Fibroblast of skin of abdomen (primary cell): ENCODE measurements at places on chromosomes 2 and 18.

GRCh38 chr2:162934191-162934590 lies 95.6 kb upstream of the KCNH7 start:
- peak; percentile 16 for DNase-seq

DNA sequence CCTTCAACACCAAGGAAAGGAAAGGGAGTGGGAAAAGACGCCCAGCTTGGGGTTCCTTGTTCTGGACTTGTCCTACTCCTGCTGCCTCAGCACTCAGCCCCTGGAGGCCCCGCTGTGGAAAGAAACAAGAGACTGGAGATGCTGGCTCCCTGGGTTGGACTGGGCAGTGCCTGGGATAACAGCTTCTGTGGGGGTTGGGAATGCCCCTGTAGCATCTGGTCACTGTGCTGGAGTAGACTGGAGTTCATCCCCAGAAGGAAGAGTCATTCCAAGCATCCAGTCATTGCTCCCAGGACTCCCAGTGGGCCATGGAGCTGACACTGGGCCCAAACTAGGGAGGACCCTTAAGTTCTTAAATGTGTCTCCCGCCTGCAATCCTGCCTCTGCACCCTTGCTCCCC lies 129.3 kb upstream of the HAAO start:
- no peak for DNase-seq

GRCh38 chr2:45649858-45650811 lies 1.3 kb upstream of the PRKCE start:
- DNase-seq: peak; percentile 40

DNA sequence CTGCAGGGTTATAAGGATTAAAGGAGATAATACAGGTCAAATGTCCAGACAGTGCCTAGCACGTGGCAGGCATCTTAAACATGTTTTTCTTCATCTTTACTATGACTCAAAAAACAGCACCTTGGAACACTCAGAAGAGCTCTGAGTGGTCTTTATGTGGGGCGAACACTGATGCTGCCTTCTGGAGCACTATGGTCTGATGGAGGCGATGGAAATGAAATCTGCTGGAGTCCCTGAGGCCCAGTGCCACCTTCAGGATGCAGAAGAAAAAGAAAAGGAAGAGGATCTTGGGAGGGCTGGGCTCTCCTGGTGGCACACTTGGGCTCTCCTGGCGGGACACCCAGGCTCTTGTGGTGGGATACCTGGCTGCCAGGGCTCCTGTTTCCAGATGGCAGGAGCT lies 171.8 kb downstream of the EIPR1 start:
- no peak for DNase-seq

GRCh38 chr2:234481301-234481700 lies 15.6 kb downstream of the ARL4C start:
- DNase-seq: no peak

DNA sequence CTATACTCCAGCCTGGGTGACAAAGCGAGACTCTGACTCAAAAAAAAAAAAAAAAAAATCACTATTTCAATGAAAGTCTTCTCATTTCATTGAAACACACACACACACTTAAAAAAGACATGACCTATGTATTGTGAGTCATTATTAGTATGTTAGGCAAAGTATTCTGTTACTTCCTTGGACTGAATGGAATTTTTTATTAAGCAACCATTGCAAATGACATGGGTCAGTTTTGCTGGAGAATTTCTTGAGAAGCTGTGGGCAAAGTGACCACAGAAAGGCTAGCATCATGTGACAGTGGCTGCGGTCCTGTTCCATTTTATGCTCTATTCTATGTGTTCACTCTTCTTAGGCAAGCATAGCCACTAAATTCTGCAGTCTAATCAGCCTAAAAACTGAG lies 695.7 kb downstream of the TDRD15 start:
- peak; percentile 36 for DNase-seq
